SK-N-SH treated with all-trans-retinoic acid at 6 μM for 48 hours (cell line): ENCODE measurements at places on chromosomes 7 and 10.

DNA sequence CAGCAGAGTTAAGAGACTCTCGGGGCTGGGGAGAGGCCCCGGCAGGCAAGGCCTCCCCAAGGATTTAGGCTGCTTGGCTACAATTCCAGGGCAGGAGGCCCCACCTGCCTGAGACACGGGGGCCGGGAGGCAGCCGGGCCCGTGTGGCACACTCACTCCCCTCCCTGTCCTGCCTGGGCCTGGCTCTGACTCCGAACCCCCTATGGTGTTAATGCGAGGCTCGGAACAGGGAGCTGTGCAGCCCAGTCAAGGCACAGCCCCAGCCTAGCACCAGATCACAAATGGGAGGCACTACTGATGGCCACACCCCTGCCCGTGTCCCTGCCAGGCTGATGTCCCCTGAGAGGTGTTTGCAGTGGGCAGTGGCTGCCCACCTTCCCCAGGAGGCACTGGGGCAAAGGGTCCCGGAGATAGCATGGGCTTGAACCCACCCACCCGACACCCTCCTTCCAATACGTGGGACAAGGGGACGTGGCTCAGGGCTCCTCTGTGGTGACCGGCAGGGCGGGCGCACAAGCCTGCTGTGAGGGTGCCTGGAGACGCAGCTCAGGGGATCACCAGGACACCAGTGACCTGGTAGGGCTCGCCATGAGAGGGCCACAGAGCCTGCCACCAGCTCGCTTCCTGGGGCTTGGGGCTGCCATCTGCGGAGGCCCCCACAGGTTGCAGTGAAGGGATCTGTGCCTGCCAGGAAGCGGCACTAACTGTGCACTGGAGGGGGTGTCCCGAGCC lies 37.0 kb downstream of the DPYSL4 start:
- ATAC-seq: peak; percentile 14; the same call in 2 of the 3 replicates

GRCh38 chr10:26939290-26939961 lies 78.7 kb upstream of the ABI1 start:
- ATAC-seq: no peak; the same call in 2 of the 3 replicates

DNA sequence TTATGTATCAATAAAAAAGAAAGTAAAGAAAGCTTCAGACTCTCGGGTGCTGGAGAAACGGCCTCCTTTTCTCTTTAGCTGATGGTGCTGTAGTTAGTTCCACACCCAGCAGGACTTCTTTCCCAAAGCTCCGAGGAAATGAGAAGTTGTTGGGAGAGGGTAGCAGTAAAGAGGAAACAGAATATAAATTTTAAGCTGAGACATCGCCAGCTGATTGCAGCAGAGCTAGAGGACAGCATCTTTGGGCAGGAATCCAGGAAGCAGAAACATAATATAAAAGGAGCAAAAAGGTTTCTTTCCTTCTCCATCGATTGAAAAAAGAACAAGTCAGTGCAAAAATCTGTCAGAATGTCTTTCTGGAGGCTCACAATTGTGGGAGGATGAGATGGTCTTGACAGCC lies 616.9 kb upstream of the FOXK1 start:
- no peak for ATAC-seq

DNA sequence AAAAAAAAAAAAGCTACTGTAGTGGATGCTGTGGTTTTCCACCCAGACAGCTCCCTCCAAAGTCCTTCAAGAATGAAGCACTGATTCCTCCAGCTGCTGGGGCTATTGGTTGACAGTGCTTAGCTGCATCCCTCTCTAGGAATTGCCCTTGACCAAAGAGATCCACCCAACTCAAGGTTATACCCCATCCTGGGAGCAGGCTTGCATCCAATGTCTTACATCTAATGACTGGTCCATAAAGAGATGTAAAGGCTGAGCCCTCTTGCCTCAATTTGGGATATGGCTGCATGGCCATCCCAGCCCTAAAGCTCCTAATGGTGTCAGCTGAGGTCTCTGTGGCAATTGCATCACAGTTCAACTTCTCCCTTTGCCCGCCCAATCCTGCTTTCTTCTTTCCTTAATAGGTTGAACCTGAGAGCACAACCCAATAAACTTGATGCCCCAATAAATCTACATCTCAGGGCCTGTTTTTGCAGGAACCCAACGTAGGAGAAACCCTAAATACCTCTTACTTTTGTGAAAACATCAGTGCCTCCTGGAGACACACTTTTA lies 4.4 kb downstream of the GPR37 start:
- ATAC-seq: no peak

GRCh38 chr7:36728143-36728542 lies 3.8 kb upstream of the AOAH start:
- ATAC-seq: no peak

- no peak for ATAC-seq
Observed at GRCh38 chr10:116780691-116781205, 38.4 kb upstream of the HSPA12A start.

DNA sequence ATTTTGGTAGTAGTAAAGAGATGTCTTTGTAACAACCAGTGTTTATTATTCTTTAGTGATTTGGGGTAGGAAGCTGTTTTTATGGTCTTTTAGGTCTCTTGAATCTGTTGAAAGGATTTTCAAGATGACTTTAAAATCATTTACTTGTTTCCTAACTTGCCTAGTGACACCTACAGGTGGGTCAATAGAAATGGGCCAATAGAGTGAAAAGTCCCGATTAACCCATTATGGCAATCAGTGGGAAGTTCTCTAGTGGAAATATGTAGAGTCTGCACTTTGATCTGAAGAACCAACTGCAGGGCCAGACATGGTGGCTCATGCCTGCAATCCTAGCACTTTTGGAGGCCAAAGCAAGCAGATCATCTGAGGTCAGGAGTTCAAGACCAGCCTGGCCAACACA lies 374.7 kb upstream of the BMPER start:
- no peak for ATAC-seq

- no peak for ATAC-seq
Observed at GRCh38 chr7:16691241-16691640, 45.3 kb downstream of the BZW2 start.

DNA sequence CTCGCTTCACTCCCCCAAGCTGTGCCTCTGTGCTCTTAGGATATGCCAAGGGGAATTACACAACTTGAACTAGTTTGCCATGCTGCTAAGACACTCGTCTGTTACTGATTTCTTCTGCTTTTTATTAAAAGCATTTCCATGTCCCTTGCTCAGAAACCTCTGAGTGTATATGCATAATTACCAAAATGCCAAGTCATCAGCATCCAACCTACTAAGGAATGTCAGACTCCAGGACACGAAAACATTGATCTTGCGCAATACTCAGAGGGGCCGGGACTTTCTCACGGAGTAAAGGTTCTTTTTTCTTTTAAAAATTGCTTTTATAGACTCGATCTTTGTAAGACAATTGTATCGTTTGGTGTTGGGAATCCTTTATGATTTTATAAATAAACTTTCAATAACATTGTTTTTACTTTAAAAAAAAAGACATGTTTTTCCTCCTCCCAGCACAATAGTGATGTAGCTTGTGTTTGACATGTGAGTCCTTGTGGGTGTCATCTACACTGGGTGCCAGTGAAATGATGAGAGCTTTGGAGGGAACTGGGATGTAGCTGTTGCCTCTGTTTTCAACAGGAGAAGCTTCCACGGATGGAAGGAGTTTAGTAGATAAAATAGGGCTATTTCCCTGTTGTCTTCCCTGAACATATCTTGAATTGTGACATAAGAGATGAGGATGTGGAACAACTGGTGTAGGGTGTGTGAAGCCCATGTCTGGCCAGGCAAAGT lies 43.6 kb downstream of the CNNM1 start:
- no peak for ATAC-seq

DNA sequence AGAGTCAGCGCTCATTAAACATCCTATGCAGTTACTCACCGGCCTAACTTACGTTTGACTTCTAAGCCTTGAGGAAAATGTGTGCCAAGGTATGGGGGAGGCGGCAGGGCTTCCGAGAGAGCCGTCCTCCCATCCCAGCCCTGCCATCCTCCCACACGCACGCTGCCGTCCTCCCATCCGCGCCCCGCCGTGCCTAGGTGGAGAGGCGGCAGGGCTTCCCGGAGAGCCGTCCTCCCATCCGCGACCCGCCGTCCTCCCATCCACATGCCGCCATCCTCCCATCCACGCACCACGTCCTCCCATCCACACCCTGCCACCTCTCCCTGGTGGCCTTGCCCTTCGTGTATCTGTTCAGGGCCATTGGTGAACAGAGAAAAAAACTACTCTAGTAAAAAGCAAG lies 162.7 kb downstream of the PRKAG2 start:
- ATAC-seq: no peak

DNA sequence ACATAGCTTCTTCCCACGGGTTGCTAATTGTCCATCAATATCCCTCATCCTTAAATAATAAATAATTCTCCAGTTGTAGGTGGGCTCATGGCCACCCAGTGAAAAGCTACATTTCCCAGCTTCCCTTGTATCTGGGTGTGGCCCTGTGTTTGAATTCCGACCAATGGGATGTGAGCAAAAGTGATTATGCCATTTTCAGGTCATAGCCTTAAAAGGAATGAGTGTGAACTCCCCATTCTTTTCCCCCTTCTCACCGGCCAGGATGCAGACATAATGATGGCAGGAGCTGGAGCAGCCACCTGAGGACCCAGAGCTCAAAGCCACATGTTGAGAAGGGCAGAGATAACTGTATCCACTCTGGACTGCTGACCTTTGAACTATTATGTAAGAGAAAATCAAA lies 30.3 kb upstream of the CALU start:
- no peak for ATAC-seq

DNA sequence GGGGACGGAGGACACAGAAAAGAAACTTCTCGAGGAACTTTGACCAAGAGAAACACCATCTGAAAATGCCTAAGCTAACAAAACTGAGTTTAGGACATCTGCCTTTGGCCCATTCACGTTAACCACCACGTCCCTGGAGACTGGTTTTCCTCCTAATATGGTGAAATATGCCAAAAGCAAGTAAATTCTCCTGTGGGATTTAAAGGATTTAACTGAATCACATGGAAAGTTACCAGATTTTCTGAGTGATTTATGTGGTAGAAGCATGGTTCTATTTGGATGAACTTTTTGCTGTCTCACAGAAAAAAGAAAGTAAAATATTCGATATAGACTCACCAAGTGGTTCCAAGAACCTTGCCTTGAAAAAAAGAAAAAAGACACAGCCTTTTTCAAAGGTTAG lies 30.4 kb upstream of the BMPER start:
- peak; percentile 22; the same call in 1 of the 3 replicates for ATAC-seq

- no peak for ATAC-seq
Observed at GRCh38 chr7:90850471-90850870, 254.3 kb downstream of the CDK14 start.

GRCh38 chr10:71717551-71717951 lies 2.0 kb downstream of the C10orf105 start:
- ATAC-seq: no peak

GRCh38 chr10:66467042-66467441 lies 458.8 kb upstream of the LRRTM3 start:
- ATAC-seq: no peak

- ATAC-seq: peak; percentile 66
Observed at GRCh38 chr10:625333-625696, 64.2 kb downstream of the DIP2C start.

DNA sequence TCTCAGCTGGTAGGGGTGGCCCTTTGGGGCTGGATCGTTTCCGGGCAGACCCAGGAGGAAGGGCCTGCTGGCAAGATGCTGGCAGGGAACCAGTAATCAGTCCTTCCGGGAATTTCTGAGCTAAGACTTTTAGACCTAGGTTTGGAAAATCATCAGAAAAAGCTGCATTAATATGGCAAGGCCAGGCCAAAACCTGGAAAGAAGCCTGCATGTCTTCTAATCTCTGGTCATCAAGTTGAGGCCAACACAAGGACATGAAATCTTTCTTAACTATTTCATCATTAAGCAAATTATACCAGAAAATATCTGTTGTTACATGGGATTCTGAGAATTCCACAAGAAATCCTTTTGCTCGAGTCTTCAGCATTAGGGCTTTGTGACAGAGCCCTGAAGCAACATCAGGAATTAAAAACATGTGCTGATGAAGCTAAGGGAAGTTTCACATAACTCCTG lies 19.9 kb downstream of the CPA1 start:
- peak; percentile 75 for ATAC-seq

- no peak for ATAC-seq
Observed at GRCh38 chr10:100979791-100980272, 7.5 kb downstream of the MRPL43 start.

DNA sequence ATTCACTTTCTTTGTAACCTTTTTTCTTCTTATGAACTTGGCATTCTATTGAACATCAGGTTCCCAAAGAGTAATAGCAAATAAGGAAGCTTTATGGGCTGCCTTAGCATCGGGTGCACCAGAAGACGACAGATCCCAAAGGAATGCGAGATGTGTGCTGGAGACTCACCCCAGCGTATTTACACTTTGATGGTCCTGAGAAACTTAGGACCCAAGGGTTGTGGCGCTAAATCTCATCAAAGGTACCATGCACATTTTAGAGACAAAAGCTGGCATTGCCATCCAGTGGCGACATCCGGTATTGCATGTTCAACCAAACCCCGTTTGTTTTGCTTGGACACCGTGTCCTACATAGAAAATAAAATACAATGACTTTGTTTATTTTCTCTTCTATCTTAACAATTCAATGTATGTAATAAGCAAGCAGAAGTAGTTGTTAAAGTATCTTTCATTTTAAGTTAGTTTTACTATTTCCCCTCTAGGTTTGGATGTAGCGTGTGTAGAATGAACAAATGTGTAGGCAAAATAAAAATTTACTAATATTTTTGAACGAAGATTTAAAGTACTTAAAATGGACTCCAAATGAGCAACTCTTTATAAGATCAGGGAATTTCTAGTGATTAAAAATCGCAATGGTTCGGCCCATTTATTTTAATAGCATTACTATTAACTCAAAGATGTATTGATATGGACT lies 1154.8 kb downstream of the GATA3 start:
- peak; percentile 80 for ATAC-seq

GRCh38 chr7:130242198-130243014 lies 24.3 kb upstream of the CPA2 start:
- ATAC-seq: peak; percentile 98

DNA sequence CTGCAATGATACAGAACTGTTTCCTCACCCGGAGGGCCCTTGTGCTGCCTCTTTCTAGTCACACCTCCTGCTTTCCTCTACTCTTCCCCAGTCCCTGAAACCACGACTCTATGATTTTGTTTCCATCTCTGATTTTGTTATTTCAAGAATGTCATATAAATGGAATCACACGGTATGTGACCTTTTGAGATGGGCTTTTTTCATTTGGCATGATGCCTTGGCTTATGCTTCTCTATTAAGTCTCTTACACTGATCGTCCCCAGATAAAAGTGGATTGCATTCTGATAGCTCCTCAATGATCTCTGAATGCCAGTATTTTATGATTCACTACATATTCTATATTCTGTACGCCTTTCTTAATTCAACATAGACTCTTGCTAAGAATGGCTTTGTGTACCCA lies 78.2 kb downstream of the GALNT11 start:
- ATAC-seq: peak; percentile 12

GRCh38 chr7:28623105-28623730 lies 210.9 kb downstream of the CREB5 start:
- ATAC-seq: peak; percentile 73

- peak; percentile 62 for ATAC-seq
Observed at GRCh38 chr7:140857048-140857447, 67.7 kb downstream of the BRAF start.
